Type B pancreatic cell (in vitro differentiated cells): ENCODE measurements at places on chromosomes 11 and 22.

GRCh38 chr11:117992620-117993019 is 6.4 kb downstream of the IL10RA start:
- no peak for DNase-seq

- DNase-seq = no peak
Observed at GRCh38 chr11:70736937-70737640, 338.8 kb downstream of the CTTN start.

GRCh38 chr11:86473991-86474833 is 99.5 kb downstream of the CCDC81 start:
- DNase-seq = no peak

- DNase-seq = peak; percentile 88
Observed at GRCh38 chr22:38868886-38869381, 3.1 kb downstream of the CBX6 start.

DNA sequence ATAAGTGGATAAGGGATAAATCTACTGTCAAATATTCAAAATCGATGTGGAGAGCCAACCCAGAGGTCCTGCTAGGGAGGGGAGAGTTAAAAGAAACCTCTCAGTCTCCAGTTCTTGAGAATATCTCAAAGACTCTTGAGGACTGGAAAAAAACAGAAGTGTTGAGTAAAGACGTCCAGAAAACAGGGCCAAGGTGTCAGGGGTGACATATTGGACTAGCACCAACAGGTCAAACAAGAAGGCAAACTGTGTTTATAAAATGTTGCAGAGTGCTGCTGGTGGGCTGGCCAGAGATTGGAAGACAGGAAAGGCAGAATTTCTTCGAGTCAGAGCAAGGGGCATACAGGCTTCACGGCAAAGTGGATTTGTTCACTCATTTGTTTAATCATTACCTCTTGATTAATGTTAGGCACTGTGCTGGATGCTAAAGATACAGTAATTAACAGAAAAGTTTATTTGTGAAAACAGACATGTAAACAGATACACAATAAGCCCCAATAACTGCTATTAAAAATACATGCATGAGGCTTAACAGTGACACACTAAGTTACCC is 33.7 kb upstream of the SMPD1 start:
- DNase-seq = no peak

GRCh38 chr11:10653946-10654810 is 39.4 kb downstream of the IRAG1 start:
- DNase-seq = no peak

DNA sequence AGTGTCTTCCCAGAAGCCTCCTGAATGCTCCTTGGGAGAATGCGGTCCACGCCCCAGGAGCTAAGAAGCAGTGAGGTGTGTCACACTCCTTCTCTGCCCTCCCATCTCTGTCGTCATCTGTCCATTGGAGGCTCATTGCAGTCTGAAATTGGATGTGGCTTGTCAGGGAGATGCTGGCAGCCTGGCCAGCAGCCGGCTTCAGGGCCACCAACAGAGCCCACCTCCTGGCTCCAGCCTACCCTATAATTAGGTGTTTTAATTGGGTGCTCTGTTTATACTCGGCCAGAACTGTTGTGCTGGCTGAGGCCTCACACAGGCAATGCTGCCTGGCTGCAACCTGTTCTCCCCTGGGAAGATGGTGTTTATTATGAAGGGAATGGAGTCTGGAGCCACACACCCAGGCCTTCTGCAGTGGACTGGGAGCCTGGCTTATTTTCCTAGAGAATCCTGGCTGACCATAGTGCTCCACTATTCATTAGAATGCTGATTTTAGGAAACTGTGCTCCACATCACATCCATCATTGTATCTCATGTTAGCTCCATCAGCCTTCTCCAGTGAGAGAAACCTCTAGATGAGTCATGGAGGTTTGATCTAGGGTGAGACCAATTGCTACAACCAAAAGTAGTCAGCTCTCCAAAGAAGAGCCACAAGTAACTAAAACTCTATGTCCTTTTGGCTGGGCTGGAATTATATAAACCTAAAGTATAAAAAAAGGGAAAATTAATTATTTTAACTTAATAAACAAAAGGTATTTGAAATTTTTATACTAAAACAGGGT is 86.8 kb upstream of the CRTAM start:
- no peak for DNase-seq

DNA sequence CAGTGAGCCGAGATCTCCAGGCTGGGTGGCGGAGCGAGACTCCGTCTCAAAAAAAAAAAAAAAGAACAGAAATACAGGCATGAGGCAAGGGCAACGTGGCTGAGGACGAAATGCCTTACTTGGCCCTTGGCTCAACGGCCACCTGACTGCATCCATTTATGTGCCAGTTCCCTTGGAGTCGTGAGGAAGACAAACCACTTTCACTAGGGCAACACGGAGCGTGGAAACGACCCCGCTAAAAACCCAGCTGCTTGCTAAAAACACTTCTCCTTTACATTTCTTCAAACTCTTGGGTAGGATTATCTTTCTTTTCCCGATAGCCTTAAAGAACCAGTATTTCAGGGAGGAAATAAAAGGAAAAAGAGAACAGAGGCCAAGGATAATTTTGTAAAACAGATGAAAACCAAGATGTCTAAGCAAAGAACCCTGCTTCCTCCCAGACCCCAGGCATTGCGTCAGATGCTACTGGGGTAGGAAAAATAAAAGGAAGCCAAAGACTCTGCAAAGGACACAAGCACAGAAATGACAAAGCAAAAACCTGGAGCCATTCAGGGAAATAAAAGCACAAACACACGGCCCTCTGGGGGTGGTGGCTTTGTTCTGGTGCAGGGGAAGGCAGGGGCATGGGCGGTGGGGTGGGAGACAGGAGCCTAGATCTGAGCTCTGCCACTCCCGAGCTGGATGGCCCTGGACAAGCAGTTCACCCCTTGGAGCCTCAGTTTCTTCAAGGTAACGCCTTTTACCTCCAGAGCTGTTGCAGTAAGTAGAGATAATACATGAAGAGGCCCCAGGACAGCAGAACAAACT is 37.0 kb downstream of the PC start:
- DNase-seq = no peak

DNA sequence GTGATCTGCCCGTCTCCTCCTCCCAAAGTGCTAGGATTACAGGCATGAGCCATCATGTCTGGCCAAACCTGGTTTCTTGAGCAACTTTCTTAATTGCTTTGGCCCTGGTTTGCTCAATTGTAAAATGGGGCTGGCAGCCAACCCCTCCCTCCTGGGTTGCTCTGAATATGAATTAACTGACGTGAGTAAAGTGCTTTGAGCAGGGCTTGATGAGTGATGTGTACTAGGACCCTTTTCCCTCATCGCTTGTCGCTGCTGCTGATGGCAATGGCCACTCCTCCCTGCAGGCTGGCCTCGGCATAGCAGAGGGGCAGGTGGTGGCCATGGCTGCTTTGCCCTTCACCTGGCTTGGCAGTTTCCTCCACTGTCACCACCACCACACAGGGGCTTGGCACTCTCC is 41.5 kb downstream of the RNF141 start:
- DNase-seq = no peak

DNA sequence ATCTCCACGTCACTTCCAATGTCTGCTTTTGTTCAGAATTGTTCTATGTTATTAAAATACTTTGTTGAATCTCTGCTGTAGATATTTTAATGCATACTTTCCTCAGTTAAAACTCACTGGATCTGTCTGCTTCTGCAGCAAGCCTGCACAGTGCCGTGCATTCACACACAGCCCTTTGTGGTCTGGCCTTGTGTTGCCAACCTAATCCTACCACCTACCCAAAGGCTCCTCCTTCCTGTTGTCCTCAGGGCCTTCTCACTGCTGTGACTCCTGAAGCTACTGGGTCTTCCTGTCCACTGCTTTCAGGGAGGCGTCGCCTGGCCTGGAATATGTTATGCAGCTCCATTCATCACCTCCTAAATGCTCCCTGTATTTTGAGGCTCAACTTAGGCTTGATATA is 67.0 kb downstream of the PPP6R3 start:
- no peak for DNase-seq

DNA sequence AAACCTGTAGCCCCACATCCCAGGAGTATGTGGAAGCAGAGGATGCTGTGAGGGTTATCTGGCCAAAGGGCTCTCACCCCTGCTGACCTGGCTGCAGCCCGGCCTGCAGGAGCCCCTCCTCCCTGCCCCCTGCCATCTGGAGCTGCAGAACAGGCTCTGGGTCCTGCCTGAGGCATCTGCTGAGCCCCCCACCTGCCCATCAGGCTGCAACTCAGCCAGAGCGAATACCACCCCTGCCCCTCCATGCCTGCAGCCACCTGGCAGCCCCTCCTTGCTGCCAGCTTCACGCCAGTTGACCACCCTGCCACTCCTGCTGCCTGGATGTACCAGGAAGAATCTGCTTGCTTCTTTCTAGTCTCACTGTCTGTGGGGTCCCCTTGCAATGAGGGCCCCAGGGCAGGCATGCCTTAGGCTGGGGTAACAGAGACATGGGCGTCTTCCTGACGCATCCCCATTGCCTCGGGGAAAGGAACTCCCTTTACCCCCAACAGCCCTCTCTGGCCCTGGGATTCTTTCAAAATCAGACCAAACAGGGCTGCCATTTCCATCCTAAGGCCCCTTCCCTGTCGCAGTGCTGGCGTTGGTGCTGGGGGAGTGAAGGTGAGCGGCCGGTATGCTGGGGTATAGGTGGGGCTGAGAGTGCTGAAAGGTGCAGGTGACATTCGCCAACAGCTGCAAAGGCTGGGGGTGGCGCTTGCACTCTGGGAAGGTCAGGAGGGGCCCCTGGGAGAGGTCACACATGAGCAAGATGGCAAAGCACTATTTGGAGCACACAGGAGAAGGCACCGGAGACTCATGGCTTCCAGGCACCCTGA is 1334.6 kb downstream of the TBC1D22A start:
- no peak for DNase-seq

DNA sequence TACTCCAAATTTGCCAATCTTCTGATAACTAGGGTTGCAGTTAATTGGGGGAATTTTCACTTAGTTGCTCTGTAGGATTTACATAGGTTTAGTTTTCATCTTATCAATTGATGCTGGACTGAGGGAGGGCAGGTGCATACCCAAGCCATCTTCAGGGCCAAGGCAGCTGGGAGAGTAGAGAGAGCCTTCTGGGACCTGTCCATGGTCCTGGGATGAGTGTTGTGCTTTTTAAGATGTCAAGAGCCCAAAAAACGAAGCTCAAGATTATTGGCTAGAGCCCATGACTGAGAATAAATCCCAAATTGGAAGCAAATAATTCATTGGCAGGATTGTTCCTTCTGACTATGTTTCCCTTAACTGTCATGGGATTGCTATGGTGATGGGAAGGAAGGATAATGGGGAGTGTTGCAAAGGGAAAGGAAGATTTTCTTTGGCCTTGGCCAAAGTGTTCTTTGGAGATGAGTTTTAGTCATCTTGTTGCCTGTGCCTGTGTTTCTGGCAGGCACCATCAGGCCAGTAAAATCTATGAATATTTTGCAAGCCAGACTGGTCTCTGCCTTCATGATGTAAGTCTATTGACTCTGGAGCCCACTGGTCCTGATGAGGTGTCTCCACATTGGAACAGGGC is 4.5 kb downstream of the SLC22A6 start:
- no peak for DNase-seq

GRCh38 chr11:44290208-44290607 is 19.7 kb downstream of the ALX4 start:
- DNase-seq = no peak

- DNase-seq = no peak
Observed at GRCh38 chr22:38733724-38734381, 21.9 kb downstream of the SUN2 start.

DNA sequence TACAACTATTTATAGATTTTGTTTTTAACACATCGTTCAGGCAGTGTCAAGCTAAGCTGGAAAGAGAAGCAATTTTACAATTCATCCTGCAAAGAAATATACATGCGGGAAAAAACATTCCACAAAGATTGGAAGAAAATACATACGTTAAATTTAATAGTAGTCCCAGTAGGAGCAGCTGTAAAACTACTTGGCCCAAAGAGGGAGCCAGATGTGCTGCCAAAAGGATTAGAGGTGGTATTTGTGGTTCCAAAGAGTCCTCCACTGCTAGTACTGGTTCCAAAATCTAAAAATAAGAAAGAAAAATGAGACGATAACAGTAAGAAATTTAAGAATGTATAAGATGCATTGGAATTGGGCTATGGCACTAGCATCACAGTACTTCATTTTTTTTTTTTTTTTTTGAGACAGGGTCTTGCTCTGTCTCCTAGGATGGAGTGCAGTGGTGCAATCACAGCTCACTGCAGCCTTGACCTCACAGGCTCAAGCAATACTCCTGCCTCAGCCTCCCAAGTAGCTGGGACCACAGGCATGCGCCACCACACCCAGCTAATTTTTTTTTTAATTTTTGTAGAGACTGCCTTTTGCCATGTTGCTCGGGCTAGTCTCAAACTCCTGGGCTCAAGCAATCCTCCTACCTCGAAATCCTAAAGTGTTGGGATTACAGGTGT is 21.5 kb downstream of the NUP98 start:
- DNase-seq = no peak

GRCh38 chr22:30304495-30305244 is 15.4 kb upstream of the CASTOR1 start:
- no peak for DNase-seq

DNA sequence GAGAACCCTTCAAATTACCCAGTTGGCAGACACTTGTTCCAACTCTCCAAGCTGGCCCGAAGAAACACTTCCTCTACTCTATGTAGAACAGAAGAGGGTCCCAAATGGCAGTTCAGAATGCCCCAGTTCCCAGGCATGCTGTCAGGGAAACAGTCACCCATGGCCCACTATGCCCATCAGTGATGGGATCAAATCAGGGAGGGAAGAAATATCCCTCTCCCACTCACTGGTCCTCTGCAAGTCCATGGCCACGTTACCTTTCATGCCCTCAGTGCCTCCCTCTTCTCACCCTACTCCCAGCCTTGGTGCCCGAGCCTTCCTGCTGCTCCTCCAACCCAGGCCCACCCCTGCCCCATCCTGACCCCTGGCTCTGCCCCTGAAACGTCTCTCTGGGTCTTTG is 16.6 kb downstream of the APOL3 start:
- DNase-seq = no peak

GRCh38 chr22:40418366-40419201 is 48.2 kb downstream of the SGSM3 start:
- DNase-seq = no peak

GRCh38 chr11:123509737-123510578 is 79.9 kb downstream of the GRAMD1B start:
- peak; percentile 81 for DNase-seq

GRCh38 chr22:46547883-46548244 is 10.4 kb upstream of the CELSR1 start:
- no peak for DNase-seq
